ENCODE measurements at places on chromosomes 11 and 22. TPM values are rescaled to one million over a fixed set of nuclear protein-coding genes. Genes with fewer than 3 reads are reported as not detected.
A peak's percentile ranks its signal among the peaks of the same experiment; 100 is the strongest.

- DNase-seq, result no peak
These were observed 21.1 kb downstream of the UBASH3B start for GRCh38 chr11:122676638-122677037.

GRCh38 chr11:124865902-124866851 is 945 bp downstream of the ROBO3 start:
- peak; percentile 58 for DNase-seq

Gene SLC22A25
- not detected for total RNA-seq

Gene B4GALNT4
- total RNA-seq, result 179 TPM

GRCh38 chr11:67604815-67605214 is 1.9 kb upstream of the NDUFV1 start:
- no peak for DNase-seq

DNA sequence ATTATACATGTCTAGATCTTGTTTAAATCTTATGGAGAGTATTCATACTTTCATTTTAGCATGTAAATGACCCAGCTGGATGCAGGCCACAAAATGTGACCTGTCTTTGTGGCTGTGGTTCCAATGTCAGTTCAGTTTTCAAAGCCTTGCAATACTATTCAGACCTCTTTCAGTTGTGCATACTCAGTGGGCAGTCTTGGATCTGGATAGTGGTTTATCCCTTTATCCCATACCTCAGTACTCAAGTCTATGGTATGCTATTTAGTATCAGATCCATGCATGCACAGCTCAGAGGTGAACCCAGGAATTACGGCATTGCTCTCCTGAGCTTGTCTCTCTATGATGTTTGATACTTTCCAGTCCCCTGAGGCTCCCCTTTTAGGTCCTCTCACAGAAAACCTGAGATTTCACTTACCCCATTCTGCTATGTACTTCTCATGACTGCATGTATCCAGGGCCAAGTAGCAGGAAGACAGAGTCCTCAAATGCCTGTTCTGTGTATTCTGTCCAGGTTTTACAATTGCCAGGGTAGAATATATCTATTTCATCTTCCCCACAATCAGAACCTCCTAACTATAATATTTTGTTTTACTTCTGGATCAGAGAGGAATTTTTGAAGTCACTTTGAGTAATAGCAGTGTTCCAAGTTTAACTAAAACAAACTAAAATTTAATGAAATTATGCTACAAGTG is 6.9 kb upstream of the P4HA3 start:
- no peak for DNase-seq

DNA sequence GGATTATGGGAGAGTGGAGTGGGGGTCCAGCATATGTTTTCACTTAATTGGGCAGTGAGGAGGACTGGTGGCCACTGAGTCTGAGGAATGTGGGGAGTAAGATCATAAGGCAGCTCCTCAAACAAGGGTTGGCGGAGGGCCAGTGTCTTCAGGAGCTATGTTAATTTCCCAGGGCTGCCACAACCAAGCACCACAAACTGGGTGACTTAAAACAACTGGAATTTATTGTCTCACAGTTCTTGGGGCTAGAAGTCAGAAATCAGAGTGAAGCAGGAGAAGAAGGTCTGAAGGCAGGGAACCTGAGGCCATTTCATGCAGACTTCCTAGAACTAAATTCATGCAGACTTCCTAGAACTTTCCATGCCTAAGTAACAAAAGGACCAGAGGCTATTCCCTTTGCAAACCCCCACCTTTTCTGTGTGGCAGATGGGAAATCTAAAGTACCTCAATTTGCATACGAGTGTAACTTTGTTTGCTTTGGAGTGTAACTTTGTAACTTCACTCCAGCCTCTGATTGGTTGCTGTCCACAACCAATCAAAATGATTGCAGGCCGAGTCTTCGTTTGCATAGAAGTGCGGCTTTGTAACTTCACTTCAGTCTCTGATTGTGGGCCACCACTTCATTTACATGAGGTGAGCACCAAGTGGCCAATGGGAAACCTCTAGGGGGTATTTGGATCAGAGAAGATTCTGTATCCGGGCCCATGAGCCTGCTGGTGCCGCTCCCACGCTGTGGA is 50.5 kb upstream of the ZBED5 start:
- DNase-seq, result no peak

Gene TBX10
- total RNA-seq, result not detected

- no peak for DNase-seq
These were observed 49.7 kb downstream of the FDX1 start for GRCh38 chr11:110479108-110480101.

- DNase-seq, result no peak
These were observed 541.4 kb upstream of the CCDC90B start for GRCh38 chr11:83827520-83827919.

DNA sequence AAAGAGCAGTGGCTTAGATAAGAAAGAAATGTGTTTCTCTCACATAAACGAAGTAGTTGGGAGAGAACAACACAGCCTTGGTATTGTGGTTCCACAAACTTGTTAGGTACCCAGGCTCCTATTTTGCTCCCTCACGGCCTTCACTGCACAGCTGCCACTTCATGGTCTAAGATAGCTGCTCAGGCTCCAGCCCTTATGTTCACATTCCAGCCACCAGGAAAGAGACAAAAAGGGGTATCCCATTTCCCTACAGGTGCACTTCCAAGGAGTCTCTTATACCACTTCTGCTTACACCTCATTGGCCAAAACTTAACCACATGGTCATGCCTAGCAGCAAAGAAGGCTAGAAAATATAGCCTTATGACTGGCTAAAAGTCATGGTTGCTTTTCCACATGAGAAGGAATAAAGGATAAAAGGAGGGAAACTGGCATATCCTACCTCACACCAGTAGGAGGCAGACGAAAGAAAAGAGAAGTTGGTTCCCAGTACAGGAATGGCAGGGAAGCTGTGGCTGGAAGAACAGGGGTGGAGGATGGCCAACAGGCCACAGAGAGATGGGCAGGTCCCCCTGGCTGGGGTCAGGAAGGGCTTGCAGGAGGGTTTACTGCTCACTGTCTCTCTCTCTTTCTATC is 5.4 kb upstream of the HDHD5 start:
- DNase-seq, result no peak

- DNase-seq, result no peak
These were observed 89.8 kb downstream of the PDE2A start for GRCh38 chr11:72584293-72584938.

Gene EXPH5
- total RNA-seq, result 0.68 TPM
